Epithelial cell of umbilical artery (primary cell): ENCODE measurements at places on chromosomes 1 and 21. TPM values are rescaled to one million over a fixed set of nuclear protein-coding genes. Genes with fewer than 3 reads are reported as not detected.

The PODN gene
- 0.30 and 0.65 TPM in 2 replicates for total RNA-seq

The NPHS2 gene
- total RNA-seq, result not detected in 2 replicates

The CA14 gene
- total RNA-seq, result not detected in 2 replicates

The RIMS3 gene
- 0.15 and 0.32 TPM in 2 replicates for total RNA-seq

The OR2AJ1 gene
- total RNA-seq, result not detected in 2 replicates

The OR2M3 gene
- not detected in 2 replicates for total RNA-seq

The PHTF1 gene
- 41.9 and 52.1 TPM in 2 replicates for total RNA-seq
